Stimulated activated CD4-positive, alpha-beta T cell treated with anti-CD3 and anti-CD28 coated beads, TNF-alpha, amount 100 ng/mL, for 4 hours (primary cell): ENCODE measurements at places on chromosomes 16 and 17.

DNA sequence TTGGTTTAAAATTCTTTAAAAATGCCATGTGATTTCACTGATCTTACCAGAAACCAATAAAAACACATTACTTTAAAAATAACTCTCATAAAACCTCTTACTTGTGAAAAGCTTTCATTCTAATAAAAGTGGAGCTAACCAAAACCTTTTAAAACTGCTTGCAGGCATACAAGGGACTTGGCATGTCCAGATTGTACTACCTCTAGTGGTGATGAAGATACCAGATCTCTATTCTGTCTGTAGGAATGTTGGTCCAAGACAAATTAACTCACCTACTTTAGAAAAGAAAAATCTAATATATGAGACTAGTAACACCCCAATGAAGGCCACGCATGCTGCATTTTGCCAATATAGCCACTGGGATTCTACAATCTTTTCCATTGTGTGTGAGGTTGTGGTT is 151.0 kb upstream of the SALL1 start:
- no peak for DNase-seq

DNA sequence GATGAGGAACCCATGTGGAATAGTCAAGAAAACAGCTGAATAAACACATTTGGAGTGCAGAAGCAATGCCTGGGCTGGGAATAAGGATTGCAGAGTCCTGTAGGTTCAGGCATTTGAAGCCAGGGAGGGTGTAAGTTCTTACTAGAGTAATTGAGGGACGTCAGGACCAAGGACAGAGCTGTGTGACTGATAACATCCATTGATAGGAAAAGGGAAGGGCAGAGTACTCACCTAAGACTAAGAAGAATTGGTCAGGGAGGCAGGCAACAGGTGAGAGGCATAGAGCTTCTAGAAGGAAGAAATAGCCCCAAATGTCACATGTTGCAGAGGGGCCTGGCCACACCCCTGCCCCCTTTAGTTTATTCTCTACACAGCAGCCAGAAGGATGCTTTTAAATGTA is 79.8 kb upstream of the TMEM132E start:
- DNase-seq, result no peak

DNA sequence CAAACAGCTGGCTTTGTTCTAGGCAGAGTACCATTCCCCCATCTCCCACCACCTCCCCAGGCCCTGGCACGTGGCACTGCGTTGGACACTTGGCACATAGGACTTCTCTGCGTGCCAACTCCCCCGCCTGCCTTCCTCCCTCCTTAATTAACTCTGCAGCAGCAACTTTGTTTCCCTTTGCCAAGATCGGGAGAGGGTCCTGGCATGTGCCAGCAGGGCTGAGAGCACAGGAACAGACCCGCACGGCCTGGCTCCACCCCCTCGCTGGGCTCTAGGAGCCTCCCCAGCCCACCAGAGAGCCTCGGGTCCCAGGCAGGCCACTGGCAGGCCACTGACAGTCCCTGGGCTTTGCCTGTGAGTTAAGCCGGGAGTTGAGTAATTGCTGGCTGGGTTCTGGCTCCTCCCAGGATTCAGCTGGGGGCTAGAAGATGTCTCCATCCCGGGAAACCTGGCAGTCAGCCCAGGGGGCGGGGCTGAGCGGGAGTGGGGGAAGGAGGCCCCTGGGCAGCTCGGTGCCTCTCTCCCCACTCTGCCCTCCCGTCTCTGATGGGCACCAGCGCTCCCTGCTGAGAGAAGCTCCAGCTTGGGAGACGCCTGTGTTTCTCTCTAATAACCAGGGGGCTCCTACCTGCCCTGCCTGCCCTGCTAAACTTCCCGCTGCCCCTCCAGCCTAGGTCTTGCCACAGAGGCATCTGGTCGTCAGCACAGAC is 224.0 kb upstream of the TNRC6C start:
- DNase-seq, result no peak

DNA sequence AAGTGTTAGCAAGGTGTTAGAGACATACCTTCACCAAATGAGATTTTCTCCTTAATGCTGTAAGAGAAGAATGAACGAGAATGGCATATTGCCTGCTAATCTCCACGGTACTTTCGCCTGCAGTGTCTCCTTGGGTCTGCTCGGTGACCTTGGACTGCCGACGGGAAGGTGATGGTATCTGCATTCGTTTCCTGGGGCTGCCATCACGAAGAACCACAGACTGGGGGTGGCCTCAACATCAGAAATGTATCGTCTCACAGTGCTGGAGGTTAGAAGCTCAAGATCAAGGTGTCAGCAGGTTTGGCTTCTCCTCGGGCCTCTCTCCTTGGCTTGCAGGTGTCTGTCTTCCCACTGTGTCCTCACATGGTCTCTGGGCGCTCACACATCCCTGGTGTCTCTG is 86.3 kb upstream of the TNRC6C start:
- DNase-seq, result no peak

DNA sequence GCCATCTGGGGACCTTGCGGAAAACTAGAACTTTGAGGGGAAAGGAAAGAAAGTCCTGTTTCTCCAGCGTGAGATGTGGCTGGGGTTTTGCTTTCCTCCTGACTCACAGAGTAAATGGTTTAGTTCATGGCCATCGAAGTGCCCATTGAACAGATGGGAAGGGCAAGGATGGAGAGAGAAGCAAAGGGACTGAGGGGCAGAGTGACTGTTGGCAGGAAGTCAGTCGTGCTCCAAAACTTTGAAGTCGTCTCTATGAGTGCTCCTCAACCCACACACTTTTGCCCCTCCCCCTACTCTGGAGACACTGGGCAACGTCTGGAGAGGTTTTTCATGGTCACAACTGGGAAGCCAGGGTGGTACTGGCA is 476.9 kb downstream of the SLC39A11 start:
- DNase-seq, result no peak

GRCh38 chr16:56800355-56800754 is 64.7 kb upstream of the SLC12A3 start:
- no peak for DNase-seq

DNA sequence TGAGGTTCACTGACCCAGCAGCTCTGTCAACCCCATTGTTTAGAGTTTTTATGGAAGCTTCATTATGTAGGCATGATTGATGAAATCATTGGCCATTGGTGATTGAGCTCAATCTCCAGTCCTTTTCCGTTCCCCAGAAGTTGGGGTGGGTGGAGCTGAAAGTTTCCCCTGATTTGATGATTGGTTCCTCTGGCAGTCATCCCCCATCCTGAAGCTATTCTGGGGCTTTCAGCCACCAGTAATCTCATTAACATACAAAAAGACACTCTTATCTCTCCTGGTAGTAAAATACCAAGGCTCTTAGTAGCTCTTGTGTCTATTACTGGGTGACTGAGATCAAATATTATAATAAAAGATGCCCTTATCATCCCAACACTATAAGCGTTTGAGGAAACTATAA is 67.1 kb downstream of the TANC2 start:
- no peak for DNase-seq
